BJ (cell line): ENCODE measurements at places on chromosomes 5 and 9.

DNA sequence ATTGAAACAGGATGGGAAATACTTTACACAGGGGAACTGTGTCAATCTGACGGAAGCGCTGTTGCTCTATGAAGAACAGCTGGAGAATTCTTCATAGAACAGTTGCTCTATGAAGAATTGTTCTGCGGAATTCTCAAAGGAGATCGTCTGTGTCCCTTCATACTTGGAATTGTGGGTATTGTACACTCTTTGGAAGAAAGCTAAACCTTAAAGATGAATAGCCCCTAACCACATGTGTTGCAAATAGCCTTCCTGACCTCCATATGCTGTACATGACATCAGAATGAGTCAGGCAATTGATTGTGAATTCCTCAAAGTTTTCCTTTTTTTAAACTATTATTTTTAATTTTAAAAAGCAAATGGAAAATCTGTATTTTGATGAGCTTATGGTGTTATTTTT is 15.6 kb downstream of the NIM1K start:
- DNase-seq = no peak

DNA sequence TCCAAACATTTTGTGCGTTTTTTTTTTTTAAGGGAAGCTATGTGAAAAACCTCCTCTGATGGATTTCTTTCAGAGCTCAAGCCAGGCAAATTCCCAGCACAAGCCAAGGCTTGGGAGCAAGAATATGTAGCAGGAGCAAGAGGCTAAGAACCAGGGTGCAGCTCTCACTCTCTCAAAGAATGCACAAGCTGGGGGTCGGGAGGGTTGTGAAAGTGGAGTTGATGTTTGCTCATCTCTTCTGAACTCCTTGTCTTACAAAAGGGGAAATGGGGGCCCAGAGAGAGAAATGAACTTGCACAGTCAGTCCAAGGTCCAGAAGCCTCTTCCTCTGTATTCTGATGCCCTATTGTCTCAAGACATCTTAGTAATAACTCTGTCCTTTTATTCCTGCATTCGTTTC is 7.7 kb upstream of the TRAF1 start:
- no peak for DNase-seq

DNA sequence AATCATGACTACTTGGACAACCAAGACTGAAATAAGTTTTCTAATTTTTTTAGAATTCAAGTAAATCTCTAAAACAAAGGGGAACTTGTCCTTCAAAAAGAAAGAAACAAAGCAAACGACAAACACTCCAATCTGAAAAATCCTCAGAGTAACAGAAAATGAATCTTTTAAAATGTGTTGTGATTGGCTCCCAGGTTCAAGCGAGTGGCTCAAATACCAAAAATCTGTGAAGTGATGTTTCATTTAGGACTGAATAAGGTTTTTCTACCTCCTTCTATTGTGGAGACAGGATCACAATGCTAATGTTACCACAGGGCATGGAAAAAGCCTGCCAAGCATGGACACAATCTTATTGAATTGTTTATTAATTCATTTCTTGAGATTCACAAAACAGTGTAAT is 415.7 kb downstream of the RAB3C start:
- DNase-seq = no peak

GRCh38 chr5:8981496-8981895 is 564.4 kb downstream of the SEMA5A start:
- no peak for DNase-seq

DNA sequence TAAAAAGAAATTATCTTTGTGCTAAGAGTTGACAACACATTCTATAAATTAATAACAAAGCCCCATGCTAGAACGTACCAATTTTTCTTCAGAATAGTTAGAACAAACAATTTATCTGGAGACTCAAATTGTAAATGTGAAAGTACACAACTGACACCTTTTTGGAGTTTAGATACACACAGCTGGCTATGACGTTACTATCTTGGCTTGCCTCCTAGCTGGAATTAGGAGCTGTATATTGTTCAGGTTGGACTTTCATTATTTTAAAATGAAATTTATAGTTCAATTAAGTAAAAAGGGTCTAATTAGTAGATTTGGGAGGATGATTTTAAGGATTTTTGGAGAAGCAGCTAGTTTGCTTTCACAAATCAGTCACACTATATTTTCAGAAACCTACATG is 393.9 kb upstream of the RIOK2 start:
- no peak for DNase-seq

- no peak for DNase-seq
Measured at GRCh38 chr5:149680810-149681221, 49.3 kb upstream of the PPARGC1B start.

- no peak for DNase-seq
Measured at GRCh38 chr9:13896922-13897835, 416.8 kb downstream of the NFIB start.
